NT2/D1 (cell line): ENCODE measurements at places on chromosomes 16 and 17.

GRCh38 chr17:73062726-73063125 lies 29.8 kb downstream of the SLC39A11 start:
- DNase-seq: no peak

- no peak for DNase-seq
Observed at GRCh38 chr17:17480593-17481148, 3.9 kb downstream of the MED9 start.

GRCh38 chr17:11459861-11460331 lies 138.4 kb upstream of the DNAH9 start:
- no peak for DNase-seq

DNA sequence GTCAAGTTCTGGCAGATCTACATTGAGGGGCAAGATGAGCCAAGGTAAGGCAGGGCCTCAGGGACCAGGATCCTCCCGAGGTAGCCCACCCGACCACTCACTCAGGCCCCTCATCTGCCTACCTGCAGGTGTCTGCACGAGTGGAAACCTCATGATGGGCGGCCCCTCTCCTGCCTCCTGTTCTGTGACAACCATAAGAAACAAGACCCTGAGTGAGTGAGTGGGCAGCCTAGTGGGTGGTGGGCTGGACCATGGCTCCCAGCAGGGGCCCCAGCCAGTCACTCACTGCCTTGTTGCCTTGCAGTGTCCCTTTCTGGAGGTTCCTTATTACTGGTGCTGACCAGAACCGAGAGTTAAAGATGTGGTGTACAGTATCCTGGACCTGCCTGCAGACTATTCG lies 5.4 kb downstream of the EDC4 start:
- DNase-seq: no peak

- DNase-seq: no peak
Observed at GRCh38 chr17:64032081-64032480, 11.6 kb upstream of the ICAM2 start.

- no peak for DNase-seq
Observed at GRCh38 chr17:49789243-49789578, 730 bp downstream of the KAT7 start.

DNA sequence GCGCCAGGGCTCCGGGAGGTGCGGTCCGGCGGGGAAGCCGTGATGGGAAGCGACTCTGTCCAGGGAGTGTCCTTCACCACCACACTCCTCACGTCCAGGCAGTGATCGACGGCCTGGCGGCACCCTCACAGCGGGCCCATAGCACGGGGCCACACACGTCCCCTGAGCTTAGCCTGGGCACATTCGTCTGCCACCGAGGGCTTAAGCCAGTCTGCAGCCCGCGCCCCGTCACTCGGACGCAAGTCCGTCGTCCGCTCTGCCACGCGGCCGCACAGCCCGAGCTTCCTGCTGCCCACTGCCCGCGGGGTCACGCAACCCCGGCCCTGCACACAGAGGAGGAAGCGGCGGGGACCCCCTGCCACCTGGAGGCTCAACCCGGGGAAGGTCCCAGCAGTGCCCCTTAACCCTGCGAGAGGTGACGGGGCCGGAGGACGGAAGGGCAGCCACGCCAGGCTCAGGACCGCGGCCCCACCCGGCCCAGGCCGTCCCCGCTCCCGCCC lies 3.0 kb upstream of the TBX2 start:
- no peak for DNase-seq
